Activated T-cell treated with anti-CD3 and anti-CD28 coated beads, Interleukin-2, amount 50 U/mL, for 48 hours (primary cell): ENCODE measurements at places on chromosomes 6 and 20.

GRCh38 chr6:56188429-56188828 lies 59.0 kb downstream of the COL21A1 start:
- DNase-seq, result no peak

DNA sequence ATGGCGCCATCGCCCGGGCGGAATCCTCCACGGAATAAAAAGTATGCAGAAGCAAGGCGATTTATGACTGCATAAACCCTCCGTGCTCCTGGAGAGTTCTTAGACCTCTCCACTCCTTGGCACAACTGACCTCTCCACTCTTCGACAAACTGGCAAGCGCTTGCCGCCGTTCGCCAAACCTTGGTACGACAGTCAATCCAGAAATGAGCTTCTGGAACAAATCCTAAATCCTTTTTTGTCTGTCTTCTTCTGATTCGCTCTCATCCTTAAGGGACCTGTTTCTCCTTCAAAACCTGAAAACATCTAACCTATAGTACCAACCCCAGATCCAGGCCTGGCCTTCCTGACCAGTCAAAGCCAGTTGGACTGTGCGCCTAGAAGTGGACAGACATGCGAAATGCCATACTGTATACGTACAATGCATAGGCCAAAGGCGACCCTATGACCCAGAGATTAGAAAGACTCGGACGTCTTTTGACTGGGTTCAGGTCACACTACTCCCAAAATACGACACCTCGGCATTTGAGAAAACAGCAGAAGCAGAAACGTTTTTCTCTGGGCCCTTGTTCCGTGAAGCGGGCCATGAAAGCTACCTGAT lies 59.4 kb downstream of the TRIM27 start:
- DNase-seq, result no peak

DNA sequence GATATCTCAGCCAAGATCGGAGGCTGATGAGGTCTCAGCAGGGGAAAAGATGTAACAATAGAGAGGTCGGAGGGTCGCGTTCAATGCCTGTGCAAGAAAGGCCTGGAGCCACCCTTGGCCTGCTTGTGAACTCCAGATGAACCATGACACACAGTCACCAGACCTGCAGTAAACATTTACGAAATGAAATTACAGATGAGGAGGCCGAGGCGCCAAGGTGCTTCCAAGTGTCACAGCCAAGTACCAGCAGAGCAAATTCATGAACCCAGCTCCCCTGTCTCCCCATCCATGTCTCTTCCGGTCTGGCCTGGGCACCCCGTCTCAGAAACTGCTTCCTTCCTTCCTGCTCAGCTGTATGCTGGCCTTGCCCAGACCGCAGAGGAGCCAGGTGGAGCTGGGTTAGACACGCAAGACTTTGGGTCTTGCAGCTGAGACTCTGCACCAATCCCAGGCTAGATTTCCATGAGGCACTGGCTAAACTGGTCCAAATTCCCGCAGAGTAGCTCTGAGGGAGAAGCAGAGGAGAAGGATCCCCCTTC lies 48.1 kb downstream of the CHMP4B start:
- DNase-seq, result peak; percentile 37

DNA sequence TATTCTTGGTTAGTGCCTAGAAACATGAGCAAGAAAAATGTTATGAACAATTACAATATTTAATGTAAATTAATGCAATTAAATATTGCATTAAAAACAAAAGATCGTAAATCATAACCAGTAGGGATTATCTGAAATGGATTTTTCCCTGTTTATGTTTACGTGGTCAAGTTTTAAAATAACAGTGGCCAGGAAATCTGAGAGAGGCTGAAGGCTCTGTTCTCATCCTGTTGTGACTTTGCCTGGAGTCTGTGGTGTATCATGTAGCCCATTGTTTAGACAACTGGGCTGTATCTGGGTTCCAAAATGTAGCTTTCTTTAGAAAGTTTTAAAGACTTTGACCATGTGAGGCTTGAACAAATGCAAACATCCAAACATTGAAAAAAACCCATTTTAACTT lies 2.4 kb downstream of the MYO6 start:
- no peak for DNase-seq

DNA sequence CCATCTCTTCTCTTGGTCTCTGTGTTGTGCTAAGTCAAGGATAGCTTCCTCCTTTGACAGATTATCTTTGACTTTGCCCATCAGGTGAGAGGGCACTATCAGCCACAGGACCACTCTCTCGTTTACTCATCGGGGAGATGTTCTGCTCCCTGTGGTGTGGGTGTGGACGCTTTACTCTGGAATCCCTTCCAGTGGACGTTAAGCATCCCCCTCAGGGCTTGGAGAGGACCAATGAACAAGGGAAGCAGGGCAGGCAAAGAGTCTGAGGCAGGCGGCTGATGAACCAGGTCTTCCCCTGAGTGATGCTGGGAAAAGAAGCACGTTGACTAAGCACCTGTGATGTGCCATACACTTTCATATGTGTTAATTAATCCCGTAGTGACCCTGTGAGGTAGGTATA lies 21.0 kb upstream of the RNF24 start:
- DNase-seq, result no peak

DNA sequence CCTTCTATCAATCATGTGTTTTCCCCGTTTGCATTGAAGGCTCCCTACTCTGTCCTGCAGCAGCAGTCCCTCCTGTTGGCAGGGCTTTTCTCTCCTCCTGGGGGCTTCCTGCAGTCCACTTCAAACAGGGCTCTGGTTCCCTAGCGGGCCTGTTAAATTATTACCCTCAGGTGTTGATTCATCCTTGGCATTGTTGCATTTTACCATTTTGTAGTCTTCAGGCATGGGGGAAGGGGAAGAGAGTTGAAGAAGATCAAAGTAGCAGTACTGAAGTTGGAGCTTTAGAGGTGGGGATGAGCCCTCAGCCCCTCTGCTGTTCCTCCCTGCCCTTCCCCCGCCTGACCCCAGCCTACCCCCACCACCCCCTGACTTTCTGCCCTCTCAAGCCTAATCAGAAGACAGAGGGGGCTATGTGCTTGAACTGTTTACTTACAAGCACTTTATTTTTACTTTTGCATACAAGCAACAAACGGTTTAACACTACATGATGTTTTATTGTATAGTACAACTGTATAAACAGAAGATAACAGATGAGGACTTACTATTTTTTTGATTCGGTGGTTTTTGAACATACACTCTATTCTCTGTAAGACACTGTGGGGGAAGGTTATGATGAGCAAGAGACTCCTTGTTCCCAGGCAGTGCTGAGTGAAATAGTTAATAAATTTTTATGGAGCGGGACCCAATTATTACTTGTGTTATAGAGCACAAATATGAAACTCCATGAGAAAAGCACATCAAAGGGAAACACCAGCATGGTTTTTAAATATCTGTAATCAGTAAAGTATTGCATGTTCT lies 169.7 kb downstream of the EYA4 start:
- no peak for DNase-seq

GRCh38 chr6:40958738-40959137 lies 80.3 kb downstream of the UNC5CL start:
- DNase-seq, result no peak

DNA sequence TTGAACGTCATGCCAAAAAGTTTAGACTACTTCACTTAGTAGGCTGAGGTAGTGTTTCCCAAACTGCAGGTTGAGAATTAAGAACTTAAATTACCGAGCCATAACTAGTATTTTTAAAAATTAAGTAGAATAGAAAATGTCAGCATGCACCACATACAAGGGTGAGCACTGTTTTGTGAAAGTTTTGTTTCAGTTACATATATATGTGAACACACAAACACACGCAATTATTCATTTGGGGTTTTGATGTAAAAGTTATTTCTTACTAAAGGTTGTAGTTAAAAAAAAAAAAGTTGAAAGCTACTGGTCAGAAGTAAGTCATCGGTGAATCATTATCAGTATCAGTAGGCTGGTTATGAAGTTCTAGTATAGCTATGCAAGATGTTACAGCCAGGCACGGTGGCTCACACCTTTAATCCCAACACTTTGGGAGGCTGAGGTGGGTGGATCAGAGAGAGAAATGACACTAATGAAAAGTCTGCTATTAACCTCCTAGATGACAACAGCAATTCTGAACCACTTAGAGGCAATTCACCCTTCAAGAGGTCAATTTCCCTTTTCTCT lies 24.1 kb downstream of the FASTKD5 start:
- DNase-seq, result peak; percentile 34

DNA sequence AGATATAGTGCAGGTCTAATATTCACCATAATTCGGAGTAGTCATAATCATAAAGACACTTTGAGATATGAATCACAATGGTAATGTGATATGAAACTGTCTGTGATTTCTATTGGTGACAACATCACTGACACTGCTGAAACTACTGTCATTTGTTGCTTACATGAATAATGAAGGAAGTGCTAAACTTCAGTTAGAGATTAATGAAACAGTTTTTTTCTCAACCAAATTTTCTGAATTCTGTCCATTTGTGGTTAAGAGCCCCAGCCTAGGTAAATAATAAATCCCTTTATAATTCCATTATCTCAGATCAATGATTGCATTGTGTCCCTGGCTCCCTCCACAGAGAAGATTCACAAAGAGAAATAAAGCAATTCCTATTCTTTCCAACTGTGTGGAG lies 122.6 kb downstream of the HIVEP2 start:
- DNase-seq, result no peak

DNA sequence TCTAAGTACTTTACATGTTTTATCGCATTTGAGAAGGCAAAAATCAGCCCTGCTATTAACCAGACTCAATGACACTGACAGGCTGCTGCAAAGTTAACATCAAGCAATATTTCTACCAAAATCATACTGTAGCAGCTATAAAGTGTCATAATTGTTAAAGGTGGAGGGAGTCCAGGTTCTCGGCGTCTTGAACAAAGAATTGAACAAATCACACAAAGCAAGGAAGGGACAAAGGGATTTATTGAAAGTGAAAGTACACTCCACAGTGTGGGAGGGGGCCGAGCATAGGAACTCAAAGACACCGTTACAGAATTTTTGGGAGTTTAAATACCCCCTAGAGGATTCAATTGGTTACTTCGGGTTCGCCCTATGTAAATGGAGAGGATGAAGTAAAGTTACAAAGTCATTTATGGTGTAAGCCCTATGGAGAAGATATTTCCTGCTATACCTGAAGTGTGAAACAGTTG lies 12.9 kb upstream of the ZNF391 start:
- no peak for DNase-seq

DNA sequence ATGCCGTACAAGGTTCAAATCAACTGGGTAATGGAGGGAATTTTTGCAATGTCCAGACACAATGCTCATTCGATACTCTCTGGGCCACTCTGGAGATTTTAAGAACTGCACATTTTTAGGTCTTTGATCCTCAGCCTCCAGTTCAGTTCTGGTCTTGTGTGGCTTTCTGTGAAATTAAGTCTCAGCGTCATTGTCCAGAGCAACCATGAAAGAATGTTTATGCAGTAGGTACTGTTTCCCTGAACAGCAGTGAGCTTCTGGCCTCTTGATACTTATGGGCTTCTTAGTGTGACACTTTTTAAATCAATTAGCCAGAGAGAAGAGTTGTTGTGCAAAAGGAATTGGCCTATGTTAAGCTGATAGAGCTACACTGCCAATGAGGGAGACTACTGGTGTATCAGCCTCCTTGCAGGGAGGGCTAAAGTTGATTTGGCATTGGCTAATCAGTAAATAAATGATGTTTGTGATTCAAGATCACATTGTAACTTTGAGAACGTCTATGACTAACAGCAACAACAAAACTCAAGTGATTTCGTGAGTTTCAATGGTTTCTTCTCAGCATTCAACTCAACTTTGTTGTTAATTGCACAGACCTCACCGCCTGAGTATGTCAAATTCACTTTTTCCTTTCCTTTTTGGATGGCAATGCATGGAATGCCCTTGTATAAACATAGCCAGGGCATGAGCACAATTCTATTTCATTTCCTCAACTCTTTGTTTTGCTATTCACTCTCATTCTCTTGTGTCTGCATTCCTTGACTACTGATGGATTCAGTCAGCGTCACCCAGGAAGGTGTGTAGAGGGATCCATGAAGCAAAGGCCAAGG lies 85.1 kb downstream of the GJA1 start:
- DNase-seq, result no peak

DNA sequence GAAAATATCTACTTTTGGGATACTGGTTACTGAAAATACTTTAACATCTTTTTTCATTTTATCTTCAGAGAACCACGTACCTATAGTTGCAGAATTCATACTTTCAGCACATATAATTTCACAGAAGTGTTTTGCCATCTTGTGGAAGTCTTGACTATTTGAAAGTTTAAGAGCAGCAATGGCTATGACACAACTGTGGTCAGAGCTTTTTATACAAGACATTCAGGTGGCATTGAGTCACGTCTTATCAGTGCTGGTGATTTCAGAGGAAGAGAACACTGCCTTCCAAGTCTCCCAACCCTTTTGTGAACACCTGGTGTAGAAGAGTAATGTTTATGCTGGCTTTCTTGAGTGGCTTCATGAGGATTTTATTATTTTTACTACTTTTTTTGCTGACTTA lies 171.6 kb downstream of the ARID1B start:
- DNase-seq, result no peak

GRCh38 chr6:89596484-89596883 lies 42.1 kb downstream of the LYRM2 start:
- DNase-seq, result no peak

- DNase-seq, result no peak
These were observed 672.4 kb upstream of the MARCKS start for GRCh38 chr6:113184736-113185135.

DNA sequence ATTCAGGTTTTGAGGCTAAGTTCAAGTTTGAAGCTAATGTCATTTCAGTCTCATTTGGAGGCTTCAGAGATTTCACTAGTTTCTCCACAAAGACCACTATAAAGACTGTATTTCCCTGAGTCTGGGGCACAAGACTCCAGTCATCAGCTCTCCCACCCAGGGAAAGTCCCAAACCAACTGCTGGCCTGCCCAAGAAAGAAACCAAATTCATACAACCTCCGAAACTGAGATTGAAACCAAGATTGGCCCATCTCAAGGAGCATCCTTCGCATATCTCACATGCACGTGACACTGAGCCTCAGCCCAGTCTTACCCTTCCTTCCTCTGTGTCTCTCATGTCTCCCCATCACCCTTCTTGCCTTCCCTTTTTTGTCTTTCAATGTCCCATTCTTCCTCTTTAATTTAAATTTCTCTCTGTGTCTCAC lies 3.5 kb upstream of the LTA start:
- DNase-seq, result peak; percentile 72

GRCh38 chr6:122645256-122645655 lies 35.1 kb downstream of the PKIB start:
- DNase-seq, result no peak

- DNase-seq, result peak; percentile 54
These were observed 792 bp upstream of the MICA start for GRCh38 chr6:31402324-31403282.

DNA sequence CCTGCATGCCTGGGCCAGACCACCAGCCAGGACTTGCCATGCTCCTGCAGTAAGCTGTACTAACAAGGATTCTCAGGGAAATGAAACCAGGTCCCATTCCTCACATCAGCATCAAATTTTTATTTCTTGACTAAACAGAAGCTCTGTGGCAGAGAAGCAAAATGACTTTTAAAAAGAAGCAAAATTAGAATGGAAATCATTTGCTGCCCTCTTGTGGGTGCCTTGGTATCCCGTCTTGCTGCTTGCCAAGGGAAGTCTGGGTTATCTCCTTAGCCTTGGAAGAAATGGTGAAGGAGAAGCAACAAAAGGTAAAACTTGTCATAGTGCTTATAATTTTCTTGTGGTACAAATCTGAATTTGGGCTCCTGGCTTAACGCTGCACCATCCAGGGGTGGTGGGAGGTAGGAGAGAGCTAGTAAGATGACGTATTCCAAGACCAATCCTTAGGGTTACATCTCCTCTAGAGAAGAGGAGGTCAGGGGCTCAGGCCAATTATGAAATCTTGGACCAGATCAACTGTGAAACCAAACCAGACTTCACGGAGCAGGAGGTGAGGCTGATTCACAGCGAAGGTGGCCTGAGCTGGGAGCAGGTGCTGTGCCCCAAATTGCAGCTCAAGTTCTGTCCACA lies 107.5 kb downstream of the FAXC start:
- no peak for DNase-seq
